Stomach (tissue), 19 donors: ENCODE measurements at places on chromosomes 7 and 10.

- no peak overlapping the region for H3K27ac ChIP-seq
- no peak for DNase-seq
- no peak overlapping the region for H3K4me3 ChIP-seq
- no peaks in the 10 kb centered on the region for H3K36me3 ChIP-seq
- no peaks in the 10 kb centered on the region for H3K4me1 ChIP-seq
Observed at GRCh38 chr7:47678641-47679380, 96.9 kb upstream of the TNS3 start.

DNA sequence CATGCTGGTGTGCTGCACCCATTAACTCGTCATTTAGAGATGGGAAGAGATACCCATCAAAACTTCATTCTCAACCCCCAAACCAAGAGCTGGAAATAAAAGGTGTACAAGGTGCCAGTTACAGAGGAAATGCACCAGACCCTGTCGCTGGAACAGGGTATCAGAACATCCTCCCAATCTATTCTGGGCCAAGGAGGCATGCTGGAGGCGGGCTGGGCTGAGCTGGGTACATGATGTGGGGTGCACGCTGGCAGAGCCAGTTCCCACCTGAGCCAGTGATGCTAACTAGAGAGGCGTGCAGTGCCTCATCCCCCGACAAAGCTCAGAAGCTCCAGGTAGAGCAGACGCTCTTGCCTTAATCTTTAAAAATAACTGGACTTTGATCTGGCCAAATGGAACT, 70.1 kb downstream of the NPSR1 start:
- H3K4me1 ChIP-seq: no peaks in the 10 kb centered on the region
- H3K4me3 ChIP-seq: no peak overlapping the region

DNA sequence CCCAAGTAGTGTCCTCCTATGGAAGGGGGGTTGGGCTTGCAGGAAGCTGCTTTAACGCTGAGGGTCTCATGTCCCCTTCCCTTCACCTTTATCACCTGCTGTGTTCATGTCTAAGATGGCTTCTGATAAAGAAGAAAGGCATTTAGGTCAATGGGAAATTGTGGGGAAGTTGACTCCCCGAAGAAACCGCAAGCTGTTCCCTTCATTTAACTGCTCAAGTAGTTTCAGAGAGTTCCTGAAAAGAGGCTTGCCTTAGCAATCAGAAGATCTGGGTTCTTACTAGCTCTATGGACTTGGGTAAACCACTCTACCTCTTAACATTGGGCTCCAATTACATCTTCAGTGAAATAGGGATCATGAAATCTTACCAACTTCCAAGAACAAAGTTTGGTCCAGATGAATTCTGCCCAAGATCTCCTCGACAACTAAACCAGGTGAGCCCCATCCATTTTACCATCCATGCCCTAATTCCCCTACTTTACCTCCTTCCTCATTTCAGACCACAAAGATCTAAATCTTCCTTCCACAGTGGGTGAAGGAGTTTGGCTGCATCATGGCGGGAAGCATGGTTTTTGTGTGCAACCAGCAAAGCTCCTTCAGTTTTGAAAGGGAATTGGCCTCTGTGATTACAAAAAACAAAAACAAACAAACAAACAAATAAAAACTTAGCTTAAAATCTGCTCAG, 30.4 kb upstream of the UCN3 start:
- H3K27ac ChIP-seq: no peak overlapping the region
- no peaks in the 10 kb centered on the region for H3K36me3 ChIP-seq
- H3K27me3 ChIP-seq: peaks cover 4% of the 10 kb centered on the region
- no peaks in the 10 kb centered on the region for H3K4me1 ChIP-seq
- H3K4me3 ChIP-seq: no peak overlapping the region
- DNase-seq: no peak

- no peaks in the 10 kb centered on the region for H3K4me1 ChIP-seq
- H3K36me3 ChIP-seq: no peaks in the 10 kb centered on the region
- no peak overlapping the region for H3K27ac ChIP-seq
- H3K4me3 ChIP-seq: no peak overlapping the region
- no peaks in the 10 kb centered on the region for H3K27me3 ChIP-seq
- no peak for DNase-seq
Observed at GRCh38 chr7:157997080-157997440, 590.6 kb downstream of the PTPRN2 start.
